ENCODE measurements at places on chromosomes 6 and 20.

- DNase-seq = peak; percentile 48
Measured at GRCh38 chr6:106084106-106084988, 1.8 kb upstream of the PRDM1 start.

GRCh38 chr6:85079761-85080160 lies 315.4 kb upstream of the TBX18 start:
- no peak for DNase-seq

- DNase-seq = no peak
Measured at GRCh38 chr20:17698384-17698783, 1.4 kb upstream of the BANF2 start.

GRCh38 chr6:158897236-158897635 lies 78.1 kb upstream of the EZR start:
- no peak for DNase-seq

GRCh38 chr6:90829311-90829710 lies 242.4 kb upstream of the MAP3K7 start:
- DNase-seq = no peak

DNA sequence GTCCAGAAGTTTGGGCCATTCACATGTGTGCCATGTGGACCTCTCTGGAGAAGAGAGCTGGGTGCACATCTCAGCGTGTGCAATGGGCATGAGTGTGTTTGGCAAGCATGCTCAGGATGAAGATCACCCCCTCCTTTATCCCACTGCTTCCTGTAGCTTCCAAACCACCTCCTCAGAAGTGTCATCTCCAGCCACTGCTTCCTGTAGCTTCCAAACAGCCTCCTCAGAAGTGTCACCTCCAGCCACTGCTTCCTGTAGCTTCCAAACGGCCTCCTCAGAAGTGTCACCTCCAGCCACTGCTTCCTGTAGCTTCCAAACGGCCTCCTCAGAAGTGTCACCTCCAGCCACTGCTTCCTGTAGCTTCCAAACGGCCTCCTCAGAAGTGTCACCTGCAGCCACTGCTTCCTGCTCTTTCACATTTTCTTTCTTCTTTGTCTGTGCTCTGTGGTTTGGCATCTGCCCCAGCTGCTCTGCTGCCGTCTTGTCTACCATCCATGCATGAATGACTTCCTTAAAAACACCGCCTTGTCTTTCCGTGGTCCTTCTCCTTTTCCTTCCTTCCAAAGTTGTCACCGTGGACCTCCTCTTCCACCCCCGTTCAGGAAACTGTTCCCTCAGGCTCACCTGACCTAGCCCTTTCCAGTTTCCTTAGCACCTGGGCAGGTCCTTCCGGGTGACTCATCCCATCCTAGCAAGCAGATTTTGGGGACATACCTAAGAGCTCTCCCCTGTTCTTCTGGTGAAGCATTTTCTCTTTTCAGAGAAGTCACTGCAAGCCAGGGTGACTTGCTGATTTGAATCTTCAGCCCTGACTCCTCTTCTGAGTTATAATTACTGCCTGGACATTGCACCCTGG lies 43.5 kb upstream of the TIAM2 start:
- DNase-seq = no peak

DNA sequence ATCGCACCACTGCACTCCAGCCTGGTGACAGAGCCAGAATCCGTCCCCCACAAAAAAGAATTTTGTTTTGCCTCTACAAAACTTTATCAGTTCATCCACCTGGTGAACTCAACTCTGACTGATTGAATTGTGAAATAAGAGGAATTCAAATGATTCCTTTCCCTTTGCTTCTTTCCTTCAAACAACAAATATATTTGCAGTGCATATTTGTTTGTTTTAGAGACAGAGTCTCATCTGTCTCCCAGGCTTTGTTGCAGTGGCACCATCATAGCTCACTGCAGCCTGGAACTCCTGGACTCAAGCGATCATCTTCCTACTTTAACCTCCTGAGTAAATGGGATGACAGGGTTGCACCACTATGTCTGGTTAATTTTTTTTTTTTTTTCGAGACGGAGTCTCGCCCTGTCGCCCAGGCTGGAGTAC lies 23.2 kb upstream of the PIM1 start:
- DNase-seq = no peak

DNA sequence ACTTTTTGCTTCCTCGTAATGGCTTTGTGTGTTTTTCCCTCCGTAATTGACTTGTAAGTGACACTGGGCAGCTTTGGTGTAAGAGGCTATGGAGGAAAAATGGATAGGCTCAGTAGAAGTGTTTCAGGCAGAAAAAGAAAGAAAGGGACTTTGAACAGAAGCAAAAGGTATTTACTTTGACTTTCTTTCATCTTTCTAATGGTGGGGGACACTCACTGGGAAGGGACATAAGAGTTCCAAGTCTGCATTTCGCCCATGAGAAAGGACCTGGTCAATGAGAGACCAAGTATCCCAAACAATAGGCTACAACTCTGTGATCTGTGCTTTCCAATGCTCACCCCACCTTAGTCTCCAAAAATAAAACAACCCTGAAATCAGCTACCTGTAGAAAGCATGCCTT lies 41.6 kb downstream of the NOX3 start:
- DNase-seq = no peak

DNA sequence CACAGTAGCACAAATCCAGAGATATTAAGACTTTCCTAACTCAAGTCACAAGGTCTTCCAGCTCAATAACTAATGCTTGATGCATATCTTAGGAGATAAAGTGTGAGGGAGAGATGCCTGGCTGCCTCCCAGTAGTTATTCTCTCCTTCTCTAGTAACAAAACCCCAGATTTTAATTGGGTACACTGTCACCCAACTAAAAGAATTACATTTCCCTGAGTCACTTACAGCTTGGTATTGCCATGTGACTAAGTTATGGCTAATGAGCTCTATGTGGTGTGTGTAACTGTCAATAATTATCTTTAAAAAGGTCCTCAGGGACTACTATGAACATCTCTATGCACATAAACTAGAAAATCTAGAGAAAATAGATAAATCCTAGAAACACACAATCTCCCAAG lies 32.0 kb downstream of the KIF6 start:
- no peak for DNase-seq

DNA sequence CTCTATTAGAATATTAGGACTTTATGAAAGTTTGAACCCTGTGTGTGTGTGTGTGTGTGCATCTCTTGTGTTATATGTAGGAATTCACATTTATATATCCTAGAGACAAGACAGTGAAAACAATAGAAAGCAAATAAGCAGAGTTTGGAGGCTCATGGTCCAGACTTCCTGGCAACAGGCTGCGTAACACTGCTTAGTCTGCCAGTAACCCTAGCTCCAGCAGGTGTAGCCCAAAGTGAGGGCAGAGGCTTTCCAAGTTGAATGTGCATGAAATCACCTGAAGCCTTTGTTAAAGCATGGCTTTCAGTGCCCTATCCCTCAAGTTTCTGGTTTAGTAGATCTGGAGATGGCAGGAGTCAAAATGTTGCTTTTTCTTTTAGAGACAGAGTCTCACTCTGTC lies 569.9 kb downstream of the KIF16B start:
- DNase-seq = no peak

DNA sequence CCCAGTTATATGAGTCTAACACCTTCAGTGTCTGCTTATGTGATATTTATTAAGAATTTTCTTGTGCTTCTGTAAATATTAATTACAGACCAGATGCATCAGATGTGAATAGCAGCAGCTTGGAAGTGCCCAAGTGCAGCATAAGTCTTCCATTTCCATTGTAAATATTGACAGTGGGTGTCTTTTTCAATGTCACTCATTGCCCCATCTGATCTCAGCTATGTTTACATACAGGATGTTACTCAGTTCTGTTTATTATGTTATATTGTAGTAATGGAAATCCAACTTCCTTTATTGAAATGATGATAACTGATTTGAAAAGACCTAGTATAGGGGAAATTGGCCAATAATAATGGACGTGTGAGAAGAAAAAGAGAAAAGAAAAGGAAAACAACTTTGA lies 296.7 kb downstream of the SAMD5 start:
- DNase-seq = no peak

DNA sequence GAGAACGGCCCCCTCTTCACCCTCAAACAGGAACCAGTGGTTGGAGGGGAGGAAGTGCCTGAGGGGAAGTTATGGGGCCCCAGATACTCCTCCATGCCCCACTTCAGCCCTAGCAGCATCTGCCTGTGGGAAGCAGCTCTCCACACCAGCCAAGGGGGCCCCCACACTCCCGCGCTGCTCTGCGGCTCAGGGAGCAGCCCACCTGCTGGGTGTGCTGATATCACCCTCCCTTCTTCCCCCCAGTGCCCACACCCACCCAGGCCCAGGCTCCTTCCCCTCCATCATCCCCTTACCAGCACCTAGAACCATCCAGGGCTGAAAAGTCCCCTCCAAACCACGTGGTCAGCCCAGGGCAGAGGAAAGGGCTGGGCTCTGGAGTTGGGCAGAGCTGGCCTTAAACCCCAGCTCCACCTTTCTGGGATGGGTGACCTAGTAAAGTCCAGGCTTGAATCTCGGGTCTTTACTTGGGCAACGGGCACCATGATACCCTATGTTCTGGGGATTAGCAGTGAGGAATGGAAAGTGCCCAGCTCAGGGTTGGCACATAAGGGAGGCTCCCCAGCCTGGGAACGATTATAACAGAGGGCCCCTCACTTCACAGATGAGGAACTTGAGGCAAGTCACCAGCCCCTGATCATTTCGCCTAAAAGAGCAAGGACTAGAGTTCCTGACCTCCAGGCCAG lies 663 bp downstream of the LST1 start:
- DNase-seq = no peak

DNA sequence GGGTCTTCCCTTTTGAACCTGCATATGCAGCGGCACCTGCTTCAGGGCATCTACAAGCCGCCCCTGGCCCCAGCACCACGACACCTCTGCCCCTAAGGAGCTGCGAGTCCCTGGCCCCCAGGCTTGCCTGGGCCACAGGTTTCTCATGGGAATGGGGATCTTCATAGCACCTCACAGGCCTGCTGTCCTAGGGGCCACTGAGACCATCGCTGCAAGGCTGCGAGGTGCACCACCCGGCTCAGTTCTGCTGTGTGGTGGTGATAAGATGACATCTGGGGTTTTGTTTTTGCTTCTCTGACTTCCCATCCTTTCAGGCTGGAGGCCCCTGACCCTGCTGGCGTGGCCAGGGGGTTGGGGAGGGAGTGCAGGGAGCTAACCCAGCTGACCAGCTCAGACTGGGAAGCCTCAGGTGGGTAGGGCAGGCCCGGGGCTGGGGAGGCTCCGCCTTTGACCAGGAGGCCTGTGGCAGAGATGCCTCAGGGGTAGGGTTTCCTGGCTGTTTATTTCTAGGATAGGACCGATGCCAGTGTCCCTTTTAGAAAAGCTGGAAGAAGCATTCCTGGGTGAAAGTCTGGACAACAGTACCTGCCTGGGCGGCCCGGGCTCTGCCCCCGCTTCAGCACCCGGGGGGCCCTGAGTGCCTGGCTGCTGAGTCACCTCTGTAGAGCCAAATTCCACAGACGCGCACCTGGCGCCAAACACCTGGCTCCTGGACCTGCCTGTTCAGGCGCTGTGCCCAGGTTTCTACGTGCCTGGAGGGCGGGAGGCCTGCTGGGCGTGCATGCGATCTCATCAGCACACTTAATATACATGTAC lies 264.7 kb downstream of the DLL1 start:
- no peak for DNase-seq

- DNase-seq = no peak
Measured at GRCh38 chr6:45438849-45439406, 61.2 kb upstream of the SUPT3H start.

Data from tibial nerve (tissue), 4 donors.